Activated naive CD4-positive, alpha-beta T cell treated with anti-CD3 and anti-CD28 coated beads, Interleukin-2, amount 50 U/mL, for 16 hours (primary cell): ENCODE measurements at places on chromosomes 6 and 20.

- no peak for DNase-seq
Observed at GRCh38 chr6:167233490-167233889, 57.6 kb upstream of the UNC93A start.

DNA sequence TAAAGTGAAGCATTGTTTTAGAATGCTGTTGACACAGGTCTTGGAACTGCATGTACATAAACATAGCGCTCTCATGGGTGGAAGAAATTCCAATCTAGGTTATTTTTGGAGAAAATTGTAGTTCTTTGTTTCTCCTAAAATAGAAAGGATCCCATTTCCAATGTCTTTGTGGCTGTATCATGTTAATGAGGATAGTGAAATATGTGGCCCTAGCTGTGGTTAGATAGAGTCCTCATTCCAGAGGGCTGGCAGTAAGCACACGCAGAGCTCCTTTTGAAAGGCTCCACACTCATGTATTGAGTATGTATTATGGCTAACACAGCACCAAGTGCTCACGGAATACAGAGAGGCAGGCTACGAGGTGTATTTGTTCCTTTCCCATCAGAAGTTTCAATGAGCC lies 60.9 kb downstream of the SNRNP48 start:
- DNase-seq: no peak

DNA sequence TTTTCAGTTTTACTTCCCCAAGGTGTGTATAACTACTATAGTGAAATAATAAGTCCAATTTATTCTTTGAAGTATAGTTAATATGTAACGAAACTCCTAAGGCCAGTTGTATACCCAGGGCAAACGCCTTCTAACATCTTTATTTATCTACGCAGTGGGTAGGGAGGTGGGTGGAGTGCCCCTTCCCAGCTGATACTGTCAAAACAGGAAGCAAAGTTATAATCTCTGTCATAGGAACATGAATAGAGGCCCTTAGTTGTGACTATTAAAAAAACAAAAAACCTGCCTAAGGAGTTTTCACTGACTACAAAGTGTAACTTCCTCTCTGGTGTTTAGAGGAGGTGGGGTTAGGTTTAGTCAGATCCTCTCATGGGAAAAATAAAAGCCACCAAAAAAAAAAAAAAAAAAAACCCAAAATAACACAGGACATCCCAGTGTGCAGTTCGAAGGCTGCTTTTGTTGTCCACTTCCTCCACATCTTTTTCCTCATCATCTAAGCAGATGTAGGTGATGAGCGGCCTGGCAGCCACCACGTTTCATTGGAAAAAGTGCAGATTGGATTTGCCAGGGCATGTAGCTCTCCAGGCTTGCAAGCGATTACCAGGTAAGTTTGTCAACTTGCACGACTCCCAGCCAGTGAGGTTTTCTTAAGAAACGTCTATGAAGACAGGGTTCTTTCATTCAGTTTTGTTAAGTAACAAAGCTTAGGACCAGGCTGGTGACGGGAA lies 58.7 kb downstream of the UTRN start:
- DNase-seq: no peak

DNA sequence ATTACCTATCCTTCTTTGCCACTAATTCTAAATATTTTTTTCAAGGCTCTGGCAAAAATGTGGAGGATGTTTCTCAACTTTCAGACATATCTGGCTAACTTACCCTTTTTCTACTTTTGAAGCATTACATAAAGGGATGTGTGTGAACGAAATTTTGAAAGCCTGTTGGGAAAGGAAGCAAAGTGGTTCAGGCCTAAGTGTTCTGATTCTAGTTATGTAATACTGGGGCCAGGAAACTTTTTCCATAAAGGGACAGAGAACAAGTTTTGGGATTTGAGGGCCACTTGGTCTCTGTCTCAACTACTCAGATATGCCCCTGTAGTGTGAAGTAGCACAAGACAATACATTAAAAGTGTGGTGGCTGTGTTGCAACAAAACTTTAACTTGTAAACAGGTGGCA lies 721.8 kb downstream of the PHF3 start:
- no peak for DNase-seq

DNA sequence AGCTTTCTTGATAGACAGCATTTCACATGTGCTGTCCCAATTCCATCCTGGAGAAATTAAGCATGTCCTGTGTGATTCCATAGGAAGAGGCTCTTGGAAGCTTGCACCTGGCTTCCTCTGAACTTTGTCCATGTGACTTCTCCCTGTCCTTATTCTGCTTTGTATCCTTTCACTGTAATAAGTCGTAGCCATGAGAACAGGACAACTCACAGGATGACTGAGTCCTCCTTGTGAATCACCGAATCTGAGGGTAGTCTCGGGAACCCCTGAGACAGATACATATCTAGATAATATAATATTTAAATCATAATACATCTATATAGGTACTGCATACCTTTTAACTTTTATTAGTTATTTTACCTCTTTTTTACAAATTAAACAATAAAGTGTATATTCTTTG lies 156.7 kb upstream of the THEMIS start:
- DNase-seq: no peak

DNA sequence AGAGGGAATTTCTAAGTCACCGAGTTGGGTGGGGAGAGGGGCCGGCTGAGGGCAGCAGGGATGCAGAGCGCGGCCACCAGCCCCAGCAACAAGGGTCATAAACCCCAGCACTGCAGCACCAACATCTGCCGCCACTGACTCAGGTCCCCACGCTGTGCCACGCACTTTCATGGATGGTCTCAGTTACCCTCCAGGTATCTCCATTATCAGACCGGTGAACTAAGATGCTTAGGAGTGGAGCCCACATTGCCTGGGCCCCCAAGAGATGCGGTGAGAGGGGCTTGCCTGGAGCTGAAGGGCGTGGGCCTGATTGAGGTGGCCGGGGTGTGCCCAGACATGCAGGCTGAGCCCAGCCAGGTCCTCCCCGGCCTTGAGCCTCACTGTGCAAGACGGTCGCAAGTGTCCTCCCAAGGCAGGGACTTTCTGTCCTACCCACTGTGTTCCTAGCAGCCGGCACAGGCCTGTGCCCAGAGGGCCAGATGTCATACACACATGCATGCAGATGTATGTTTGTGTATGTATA lies 19.3 kb downstream of the RBM38 start:
- DNase-seq: no peak

DNA sequence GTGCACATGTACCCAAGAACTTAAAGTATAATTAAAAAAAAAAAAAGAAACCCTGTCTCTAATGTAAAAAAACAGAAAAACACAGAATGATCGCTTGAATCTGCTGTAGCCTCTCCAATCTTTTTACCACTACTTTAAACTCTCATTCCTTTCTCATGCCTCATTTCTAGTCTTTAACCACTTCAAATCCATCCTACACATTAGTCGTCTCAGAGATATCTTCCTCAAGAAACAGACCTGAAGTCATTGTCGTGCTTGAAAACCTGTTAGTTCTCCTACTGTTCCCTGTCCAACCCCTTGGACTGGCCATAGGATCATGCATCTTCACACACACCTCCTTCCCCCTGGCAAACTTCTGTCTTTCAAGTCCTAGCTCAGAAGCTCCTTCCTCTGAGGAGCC lies 112.1 kb upstream of the BCLAF1 start:
- DNase-seq: no peak

GRCh38 chr6:130913120-130913519 lies 85.9 kb downstream of the SMLR1 start:
- no peak for DNase-seq

DNA sequence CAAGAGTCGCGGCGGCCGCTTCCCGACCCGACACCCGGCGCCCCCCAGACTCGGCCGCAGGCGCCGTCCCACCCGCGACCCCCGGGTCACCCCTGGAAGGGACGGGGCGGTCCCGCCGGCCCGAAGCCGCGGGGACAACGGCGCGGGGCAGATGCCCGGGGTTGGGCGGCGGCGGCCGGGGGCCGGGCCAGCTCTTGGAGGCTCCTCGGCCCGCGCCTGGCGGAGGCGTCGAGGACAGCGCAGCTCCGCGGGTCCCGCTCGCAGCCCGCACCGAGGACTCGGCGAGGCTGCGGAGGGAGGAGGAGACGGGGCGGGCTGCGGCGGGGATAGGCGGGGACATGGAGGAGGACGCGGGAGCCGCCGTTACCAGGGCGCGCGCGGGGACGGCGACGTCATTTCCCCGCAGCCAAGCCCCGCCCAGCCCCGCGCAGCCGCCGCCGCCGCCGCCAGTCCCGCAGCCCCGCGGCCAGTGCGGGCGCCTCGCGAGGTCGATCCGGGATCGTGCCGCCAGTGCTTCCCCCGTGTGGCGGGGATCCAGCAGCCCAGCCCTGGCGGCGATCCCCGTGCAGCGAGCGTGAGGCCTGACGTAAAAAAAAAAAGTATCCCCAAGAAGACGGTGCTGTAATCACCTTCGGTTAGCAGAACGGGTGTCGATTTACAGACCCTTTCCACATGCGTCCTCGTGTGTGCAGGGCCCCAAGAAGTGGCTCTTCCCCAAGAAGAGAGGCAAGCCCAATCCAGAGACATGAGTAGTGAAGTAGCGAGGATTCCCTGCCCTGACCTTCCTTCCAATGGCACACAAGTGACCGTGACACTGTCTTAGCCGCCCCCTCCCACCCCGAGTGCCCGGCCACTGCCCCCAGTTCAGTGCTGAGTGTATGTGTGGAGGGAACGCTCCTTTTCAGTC lies at the start of gene FAM184A:
Gene FAM184A (minus strand): TSS at position 289 of the 907 bp plus-strand sequence. CDS start 365 bp downstream, outside the sequence.
- peak; percentile 79 for DNase-seq

DNA sequence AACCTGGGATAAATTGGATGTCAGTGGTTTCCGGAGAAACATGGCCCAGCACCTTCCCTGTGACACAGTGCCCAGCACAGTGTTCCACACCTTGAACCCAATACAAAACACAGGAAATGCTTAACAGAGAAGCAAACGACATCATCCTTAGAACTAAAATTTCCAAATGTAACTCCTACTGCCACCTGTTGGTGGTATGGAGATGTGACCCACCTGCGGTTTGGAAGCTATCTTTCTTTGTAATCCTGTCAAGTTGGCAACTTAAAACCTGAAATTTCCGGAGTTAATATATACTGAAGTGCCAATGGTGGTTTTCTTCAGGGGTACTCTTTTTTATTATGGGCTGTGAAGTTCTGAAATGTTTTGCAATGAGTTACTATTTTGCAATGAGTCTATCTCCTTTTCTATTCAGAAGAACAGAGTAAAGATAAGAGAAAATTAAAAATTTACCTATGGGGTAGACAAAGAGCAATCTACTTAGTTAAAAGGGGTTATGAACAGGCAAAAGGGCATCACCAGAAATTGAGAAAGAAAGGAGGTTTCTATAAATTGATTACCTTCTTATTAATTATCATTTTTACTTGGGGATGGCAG lies 658.8 kb downstream of the PTPRT start:
- DNase-seq: no peak

- no peak for DNase-seq
Observed at GRCh38 chr20:57435498-57436222, 44.5 kb downstream of the RBM38 start.

GRCh38 chr20:64055893-64056638 lies 6.6 kb upstream of the SOX18 start:
- DNase-seq: no peak

DNA sequence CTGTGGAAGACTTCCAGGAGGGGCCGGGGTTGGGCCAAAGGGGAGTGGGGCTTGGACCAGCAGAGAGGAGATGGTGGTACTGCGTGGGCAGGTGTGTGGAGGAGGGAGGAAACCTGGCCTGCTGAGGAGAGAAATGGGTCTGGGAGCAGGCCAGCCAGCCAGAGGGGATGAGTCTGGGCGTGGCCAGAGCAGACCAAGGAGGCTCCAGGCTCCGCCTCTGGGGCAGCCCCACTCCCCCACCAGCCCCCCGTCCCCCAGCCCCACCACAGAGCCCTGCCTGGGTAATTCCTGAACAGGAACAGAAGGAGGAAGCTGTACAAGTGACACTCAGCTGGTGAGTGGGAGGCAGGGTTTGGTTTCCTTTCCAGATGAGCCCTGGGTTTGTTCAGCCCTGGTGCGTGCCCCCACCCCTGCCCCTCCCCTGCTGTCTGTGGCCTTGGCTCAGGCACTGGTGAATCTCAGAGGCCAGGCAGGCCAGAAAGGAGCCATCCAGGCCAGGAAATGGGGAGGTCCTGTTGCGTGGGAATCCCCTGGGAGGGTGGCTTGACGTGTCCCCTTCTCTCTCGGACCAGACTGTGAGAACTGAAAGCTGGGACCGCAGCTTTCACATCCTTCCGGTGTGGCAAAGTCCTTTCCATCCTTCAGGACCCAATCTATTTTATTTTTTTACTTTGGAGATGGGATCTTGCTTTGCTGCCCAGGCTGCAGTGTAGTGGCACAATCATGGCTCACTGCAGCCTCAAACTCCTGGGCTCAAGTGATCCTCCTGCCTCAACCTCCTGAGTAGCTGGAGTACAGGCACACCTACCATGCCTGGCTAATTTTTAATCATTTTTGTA lies 9.4 kb upstream of the SRC start:
- DNase-seq: peak; percentile 36

- DNase-seq: peak; percentile 53
Observed at GRCh38 chr6:107114926-107115694, at the start of gene BEND3. TSS of gene BEND3 (minus strand) at chr6:107115515. CDS start at chr6:107099285, 16,230 bp downstream.

DNA sequence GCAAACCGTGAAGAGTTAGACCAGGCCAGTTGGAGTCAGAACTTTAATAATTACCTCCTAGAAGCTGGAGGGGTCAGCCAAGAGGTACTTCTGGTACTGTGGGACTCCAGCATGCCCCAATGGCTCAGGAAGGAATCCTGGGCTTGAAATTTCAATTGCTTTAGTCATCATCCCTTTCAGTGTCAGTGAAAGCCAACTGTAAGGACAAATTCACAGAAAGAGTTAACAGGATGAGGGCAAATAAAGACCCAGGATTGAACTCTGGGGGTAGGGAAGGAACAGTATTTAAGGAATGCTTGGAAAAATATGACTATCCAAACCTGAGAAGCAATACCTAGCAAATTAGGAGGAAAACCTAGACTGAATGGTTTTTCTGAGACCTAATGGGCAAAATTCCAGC lies 735.1 kb upstream of the MARCKS start:
- no peak for DNase-seq

- no peak for DNase-seq
Observed at GRCh38 chr6:39938773-39939654, 4.8 kb upstream of the MOCS1 start.

DNA sequence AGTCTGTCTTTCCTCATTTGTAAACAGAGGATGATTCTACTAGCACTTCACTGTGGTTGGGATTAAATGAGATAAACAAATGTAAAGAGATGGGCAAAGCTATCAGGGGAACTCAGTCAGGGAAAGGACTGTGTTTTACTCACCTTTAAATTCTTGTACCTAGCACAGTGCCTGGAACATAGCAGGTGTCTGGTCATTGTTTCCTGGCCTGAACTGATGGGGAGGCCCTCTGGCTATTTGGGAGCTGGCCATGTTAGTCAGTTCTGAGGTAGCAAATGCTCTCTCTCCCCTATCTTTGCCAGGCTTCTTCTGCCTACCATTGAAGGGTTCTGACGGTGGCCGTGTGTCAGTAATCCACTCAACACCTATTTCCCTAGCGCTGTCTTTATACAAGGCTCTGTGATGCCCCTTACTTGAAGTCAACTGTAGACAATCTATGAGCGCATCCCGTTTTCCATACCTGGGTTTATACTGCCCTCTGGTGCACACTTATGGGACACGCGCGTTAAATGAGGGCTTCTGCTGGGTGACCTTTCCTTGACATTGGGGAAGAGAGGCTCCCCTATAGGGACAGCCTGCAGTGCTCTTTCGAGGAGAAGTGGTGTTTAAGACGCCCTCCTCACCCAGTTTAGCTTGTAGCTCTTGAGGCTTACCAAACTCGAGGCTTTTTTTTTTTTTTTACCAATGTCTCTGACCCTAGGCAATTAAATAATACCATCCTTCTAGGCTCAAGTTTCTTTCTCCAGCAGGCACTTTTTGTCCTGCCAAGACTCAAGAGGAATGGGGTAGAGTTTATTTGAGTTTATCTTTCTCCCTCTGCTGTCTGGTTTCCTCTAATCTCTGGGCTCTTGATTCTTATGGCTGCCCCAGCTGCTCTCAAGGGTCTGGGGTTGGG lies 4.0 kb upstream of the SPATS1 start:
- peak; percentile 68 for DNase-seq
